H1 (cell line): ENCODE measurements at places on chromosomes 3 and 15. TPM values are rescaled to one million over a fixed set of nuclear protein-coding genes. Genes with fewer than 3 reads are reported as not detected.

Gene KBTBD13
- total RNA-seq, result not detected in 2 replicates

Gene SLC38A3
- total RNA-seq, result 0.57 and 1.2 TPM in 2 replicates

Gene CYP1A2
- not detected in 2 replicates for total RNA-seq

Gene TMOD2
- 4.9 and 6.5 TPM in 2 replicates for total RNA-seq

Gene SLC2A2
- not detected in 2 replicates for total RNA-seq

Gene CKMT1A
- total RNA-seq, result 33.8 and 35.0 TPM in 2 replicates

Gene KLHL40
- not detected in 2 replicates for total RNA-seq

Gene NOX5
- not detected in 2 replicates for total RNA-seq

Gene LSMEM2
- 0.57 and 0.58 TPM in 2 replicates for total RNA-seq
